Vein endothelial cell (primary cell): ENCODE measurements at places on chromosomes 16 and 17. TPM values are rescaled to one million over a fixed set of nuclear protein-coding genes. Genes with fewer than 3 reads are reported as not detected.

Gene PRSS22
- not detected in 2 replicates for total RNA-seq

Gene PLEKHM1
- total RNA-seq = 31.4 and 43.0 TPM in 2 replicates

Gene SMURF2
- 299 and 343 TPM in 2 replicates for total RNA-seq

Gene PIPOX
- 2.8 and 3.3 TPM in 2 replicates for total RNA-seq

Gene CD300LB
- not detected in 2 replicates for total RNA-seq

Gene CDRT15
- total RNA-seq = not detected in 2 replicates

Gene TBC1D3C
- total RNA-seq = not detected in 2 replicates

Gene TAC4
- not detected in 2 replicates for total RNA-seq

Gene SLC13A2
- total RNA-seq = not detected in 2 replicates

Gene HS3ST3A1
- 0.10 TPM in 1 of 2 replicates, not detected in the other for total RNA-seq

Gene TOX3
- not detected in 2 replicates for total RNA-seq

Gene MPP3
- 5.9 and 8.2 TPM in 2 replicates for total RNA-seq

Gene CA7
- not detected in 2 replicates for total RNA-seq

Gene SDR42E2
- not detected in 2 replicates for total RNA-seq

Gene STX1B
- total RNA-seq = 0.33 and 0.48 TPM in 2 replicates

Gene INCA1
- total RNA-seq = 0.33 and 0.48 TPM in 2 replicates

Gene WSCD1
- total RNA-seq = 28.4 and 30.1 TPM in 2 replicates

Gene ANKRD11
- total RNA-seq = 103 and 105 TPM in 2 replicates

Gene TRIM47
- total RNA-seq = 61.9 and 66.6 TPM in 2 replicates

Gene ZFP90
- total RNA-seq = 19.2 and 22.5 TPM in 2 replicates

Gene CDYL2
- 41.5 and 49.9 TPM in 2 replicates for total RNA-seq

Gene ASGR1
- total RNA-seq = 10.3 and 10.8 TPM in 2 replicates

Gene SEC14L1
- 392 and 408 TPM in 2 replicates for total RNA-seq
